ENCODE measurements at places on chromosomes 11 and 22. TPM values are rescaled to one million over a fixed set of nuclear protein-coding genes. Genes with fewer than 3 reads are reported as not detected.
A peak's percentile ranks its signal among the peaks of the same experiment; 100 is the strongest.

DNA sequence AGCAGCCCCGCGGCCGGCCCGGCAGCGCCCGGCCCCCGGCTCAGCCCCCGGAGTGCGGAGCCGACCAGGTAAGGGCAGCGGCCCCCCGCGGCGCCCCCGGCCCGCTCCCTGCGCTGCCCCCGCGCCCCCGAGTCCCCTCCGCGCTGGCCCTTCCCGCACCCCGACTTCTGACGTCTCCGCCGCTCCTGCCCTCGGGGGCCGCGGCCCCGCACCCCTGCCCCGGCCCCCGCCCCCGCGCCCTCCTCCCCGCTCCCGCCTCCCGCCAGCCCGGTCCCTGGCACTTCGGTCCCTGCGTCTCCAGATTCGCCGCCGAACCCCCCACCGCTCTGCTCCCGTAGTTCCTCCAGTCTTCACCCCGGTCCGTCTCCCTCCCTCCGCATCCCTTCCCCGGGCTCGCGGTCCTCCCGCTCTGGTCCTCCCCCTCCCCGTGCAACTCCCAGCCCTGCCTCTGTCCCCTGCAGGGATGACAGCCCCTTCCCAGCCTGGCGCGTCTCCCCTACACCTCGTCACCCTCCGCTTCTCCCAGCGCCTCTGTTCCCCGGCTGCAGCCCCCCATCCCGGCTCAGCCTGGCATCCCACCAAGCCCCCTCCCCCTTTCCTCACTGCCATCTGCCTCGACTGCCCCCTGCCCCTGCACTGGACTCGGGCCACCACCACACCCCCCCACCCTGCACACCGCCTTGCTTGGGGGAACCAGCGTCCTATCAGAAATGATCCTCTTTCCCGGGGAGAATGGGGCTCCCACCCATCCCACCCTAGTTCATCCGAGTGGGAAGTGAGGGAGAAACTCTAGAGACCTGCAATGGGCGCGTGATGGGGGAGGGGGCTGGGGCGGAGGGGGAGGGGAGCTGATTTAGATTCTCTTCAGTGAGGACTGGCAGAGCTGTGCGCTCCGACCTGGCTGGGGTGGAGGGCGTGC is 531 bp downstream of the GRIK4 start:
- DNase-seq = peak; percentile 93

DNA sequence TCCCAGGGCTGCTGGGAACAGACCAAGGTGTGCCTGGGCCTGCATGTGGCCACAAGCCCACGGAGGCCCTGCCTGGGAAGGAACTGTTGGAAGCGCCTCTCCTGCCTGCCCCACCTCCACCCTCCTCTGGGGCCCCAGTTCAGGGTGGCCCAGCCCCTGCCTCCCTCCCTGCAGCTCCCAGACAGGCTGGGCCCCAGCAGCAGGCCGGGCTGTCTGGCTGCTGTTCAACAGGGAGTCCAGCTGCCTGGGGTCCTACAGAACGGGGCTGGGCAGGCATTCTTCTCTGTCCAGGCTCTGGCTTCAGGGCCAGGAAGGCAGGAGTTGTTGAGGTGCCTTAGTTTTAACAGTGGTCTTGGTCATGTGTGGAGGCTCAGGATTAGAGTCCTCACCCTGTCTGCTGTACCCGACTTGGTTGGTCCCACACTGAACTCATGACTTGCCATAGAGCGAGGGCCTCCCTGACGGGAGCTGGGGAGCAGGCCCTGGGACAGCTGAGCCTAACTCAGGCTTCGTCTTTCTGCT is 11.8 kb downstream of the PRDM11 start:
- no peak for DNase-seq

- DNase-seq = no peak
These were observed 49.1 kb downstream of the KIRREL3 start for GRCh38 chr11:126951465-126951864.

DNA sequence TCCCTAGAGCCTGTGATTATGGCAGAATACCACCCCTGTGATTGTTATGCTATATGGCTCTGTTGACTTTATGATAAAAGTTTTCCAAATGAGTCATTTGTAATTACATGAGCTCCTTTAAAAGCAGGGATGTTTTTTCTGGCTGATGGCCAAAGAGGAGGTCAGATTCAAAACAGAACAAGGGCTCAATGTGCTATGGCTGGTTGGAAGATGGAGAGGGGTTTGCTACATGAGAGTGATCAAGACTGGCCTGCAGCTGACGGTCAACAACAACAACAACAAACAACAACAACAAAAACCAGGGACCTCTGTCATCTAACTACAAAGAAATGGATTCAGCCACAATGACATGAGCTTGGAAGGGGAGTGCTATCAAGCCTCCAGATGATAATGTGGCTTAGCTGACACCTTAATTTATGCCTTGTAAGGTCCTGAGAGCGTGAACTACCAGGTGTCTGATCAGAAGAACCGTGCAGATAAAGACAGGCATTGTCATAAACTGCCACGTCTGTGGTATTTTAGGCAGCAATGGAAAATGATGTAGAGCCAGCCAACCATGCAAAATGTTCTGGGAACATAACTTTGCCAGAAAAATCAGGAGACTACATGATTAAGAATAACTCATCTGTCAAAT is 47.2 kb downstream of the PIWIL3 start:
- no peak for DNase-seq

The XKR3 gene
- total RNA-seq = not detected

DNA sequence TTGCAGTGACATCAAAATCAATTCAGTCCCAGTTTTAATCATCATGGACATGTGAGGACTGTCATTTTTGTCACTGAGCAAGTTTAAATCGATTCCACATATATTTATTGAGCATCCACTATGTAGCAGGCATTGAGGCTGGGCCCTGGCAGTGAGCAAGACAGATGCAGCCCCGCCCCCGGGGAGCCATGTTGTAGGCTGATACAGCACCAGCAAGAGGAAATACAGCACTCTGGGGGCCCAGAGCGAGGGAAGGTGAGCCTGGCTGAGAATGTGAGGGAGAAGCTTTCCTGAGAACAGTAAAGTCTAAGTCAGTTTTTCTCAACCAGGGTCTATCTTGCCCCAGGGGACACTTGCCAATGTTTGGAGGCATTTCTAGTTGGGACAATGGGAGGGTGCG is 108.6 kb upstream of the ASPHD2 start:
- DNase-seq = no peak

DNA sequence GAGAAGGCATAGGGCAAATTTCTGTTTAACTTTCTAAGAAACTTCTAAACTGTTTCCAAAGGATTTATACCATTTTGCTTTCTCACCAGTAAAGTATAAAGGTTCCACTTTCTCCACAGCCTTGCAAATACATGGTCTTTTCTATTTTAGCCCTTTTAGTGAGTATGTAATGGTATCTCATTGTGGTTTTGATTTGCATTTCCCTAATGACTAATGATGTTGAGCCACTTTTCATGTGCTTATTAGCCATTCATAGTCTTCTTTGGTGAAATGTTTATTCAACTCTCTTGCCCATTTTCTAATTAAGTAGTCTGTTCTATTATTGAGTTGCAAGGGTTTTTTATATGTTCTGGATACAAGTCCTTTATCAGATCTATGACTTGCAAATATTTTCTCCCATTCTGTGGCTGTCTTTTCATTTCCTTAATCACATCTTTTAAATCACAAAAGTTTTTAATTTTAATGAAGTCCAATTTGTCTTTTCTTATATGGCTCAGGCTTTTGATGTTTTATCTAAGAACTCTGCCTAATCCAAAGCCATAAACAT is 83.8 kb upstream of the KCNQ1OT1 start:
- DNase-seq = no peak

GRCh38 chr11:11163236-11163635 is 189.8 kb downstream of the CSNK2A3 start:
- DNase-seq = no peak

DNA sequence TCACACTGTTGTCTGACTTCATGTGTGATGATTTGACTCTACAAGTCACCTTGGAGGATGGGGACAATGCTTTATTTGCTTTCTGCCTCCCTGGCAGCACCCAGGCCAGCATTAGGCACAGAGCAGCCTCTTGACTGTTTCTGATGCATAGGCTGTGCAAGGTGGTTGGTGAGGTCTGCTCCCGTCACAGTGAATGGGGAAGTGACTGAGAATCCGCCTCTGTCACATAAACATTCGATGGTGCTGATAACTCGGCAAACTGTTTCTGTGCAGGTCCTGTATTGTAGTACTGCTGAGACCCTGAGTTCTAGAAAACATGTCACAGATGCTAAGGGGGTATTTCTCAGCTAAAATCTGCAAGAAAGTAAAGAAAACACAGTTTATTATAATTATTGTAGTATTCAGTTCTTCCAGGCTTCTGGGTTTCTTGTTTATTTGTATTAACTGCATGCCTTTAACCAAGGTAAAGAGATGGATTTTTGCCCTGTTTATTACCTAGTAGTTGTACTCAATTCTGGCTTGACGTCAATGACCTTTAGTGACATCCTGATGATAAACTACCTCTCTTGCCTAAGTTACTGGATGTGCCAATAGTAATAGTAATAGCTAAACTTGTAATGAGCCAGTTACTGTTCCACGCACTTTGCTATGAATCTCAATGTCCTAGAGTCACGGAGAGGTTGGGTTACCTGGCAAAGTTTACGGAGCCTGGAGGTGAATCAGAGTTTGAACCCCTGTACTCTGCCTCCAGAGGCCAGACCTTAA is 24.8 kb upstream of the RCN1 start:
- DNase-seq = no peak

DNA sequence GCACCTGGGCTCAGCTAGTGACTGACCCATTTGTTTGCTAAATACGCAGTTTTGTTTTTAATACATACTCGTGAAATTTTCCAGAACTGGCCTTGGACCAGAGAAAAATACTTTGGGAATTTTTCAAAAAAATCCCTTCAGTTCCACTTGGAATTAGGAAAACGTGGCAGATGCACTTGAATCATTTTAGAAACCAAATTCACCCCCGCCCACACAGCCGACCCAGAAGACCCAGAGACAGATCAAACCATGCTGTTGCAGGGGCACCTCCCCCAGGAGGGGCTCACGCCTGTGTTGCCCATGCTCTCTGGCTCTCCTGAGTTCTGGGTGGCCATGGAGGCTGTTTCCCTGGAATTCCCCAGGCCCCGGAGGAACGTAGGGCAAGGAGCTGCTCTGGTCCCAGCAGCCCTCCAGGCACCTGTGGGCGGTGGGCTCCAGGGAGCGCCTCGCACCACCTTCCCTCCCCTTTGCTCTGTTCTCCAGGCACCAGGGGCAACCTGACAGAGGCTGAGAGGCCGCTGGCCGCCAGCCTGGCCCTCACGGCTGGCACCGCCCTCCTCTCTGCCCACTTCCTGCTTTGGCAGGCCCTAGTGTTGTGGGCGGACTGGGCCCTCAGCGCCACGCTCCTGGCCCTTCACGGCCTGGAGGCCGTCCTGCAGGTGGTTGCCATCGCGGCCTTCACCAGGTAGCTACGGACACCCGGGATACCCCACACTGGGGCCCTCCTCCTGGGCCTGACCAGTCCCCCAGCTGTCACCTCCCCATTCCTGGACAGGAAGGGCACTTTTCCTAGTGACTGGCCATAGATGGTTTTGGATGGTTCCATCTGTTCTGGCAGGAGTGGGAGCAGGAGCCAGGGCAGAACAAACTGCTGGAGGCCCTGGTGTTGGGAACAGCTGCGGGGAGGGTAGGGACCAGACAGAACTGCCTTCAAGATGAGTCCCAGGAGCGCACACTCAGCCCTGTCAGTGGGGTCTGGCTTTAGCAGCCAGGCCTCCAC is 3.3 kb upstream of the EPS8L2 start:
- DNase-seq = peak; percentile 79

GRCh38 chr11:1632053-1632714 is 2.6 kb downstream of the KRTAP5-5 start:
- peak; percentile 44 for DNase-seq

DNA sequence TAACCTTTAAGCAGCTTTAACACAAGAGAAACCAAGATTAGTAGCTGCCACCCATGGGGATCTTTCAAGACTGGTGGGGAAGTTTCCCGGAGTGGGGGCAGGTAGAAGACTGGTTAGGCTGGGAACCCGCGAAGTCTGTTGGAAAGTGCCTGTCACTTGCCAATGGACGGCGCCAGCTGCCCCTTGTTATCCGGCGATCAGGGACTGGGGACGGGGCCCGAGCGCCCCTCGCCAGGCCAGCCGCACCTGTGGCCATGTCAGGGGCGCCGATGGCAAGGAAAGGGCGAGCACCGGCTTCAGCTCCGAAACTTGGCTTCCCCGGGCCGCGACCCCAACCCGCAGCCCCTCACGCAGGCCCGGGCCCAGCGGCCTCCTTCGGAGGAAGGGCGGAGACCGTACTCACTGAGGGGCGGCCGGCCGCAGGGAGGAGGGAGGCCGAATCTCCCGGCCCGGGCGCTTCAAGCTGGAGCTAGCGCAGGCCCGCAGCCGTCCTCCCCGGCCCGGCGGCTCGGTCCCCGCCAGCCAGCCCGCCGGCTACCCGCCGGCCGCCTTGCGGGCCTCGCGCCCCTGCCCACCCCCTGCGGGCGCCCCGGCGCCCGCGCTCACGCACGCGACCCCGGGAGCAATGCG is 539 bp downstream of the EIF4ENIF1 start:
- no peak for DNase-seq

The TESMIN gene
- 0.37 TPM for total RNA-seq

The ZPR1 gene
- total RNA-seq = 38.8 TPM

The OR52H1 gene
- not detected for total RNA-seq

- no peak for DNase-seq
These were observed 28.1 kb downstream of the NRXN2 start for GRCh38 chr11:64694821-64695365.

The TMEM151A gene
- 4.7 TPM for total RNA-seq

The OOSP3 gene
- total RNA-seq = not detected

DNA sequence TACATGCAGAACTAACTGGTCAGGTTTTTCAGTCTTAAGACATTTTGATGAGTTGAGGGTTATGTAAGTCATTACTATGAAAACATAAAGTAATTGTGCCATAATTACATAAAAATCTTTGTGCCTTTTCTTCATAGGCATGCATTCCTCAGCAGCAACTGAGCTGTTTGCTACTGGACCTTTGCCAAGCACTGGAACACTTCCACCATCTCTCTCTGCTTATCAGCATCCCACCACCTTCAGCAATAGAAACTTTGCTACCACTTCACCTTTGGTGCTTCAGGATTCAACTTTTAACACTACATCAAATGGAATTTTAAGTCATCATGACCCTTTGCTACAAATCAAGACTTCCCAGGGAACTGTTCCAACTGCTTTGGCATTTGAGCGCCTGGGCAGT is 39.0 kb downstream of the QSER1 start:
- no peak for DNase-seq

GRCh38 chr11:44969651-44970252 is 19.1 kb upstream of the TP53I11 start:
- DNase-seq = no peak

Measured in chondrocyte (in vitro differentiated cells).